ENCODE measurements at places on chromosomes 1 and 21.

GRCh38 chr1:182624577-182624976 is 20.4 kb upstream of the RGS16 start:
- no peak for DNase-seq

- DNase-seq, result no peak
Measured at GRCh38 chr21:29232530-29233255, 66.0 kb upstream of the BACH1 start.

DNA sequence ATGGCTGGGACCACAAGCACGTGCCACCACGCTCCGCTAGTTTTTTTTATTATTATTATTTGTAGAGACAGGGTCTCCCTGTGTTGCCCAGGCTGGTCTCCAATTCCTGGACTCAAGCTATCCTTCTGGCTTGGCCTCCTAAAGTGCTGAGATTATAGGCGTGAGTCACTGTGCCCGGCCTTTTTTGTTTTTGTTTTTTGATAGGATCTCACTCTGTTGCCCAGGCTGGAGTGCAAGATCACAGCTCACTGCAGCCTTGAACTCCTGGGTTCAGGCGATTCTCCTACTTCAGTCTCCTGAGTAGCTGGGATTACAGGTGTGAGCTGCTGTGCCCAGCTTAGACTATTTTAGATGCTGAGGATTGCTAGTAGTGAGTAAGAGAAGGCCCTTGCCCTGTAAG is 11.8 kb upstream of the RNF11 start:
- no peak for DNase-seq

GRCh38 chr1:52055866-52056162 is 281 bp upstream of the BTF3L4 start:
- DNase-seq, result no peak

DNA sequence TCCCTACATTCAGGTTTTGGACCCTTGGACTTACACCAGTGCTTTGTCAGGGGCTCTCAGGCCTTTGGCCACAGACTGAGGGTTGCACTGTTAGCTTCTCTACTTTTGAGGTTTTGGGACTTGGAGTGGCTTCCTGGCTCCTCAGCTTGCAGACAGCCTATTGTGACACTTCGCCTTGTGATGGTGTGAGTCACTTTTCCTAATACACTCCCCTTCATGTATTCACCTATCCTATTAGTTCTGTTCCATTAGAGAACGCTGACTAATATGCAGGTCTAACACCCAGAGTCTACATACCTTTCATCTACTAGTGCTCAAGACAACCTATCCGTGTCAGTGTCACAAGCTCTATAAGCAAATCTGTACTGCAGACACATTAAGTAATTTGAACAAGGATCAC is 605.3 kb downstream of the KCNT2 start:
- DNase-seq, result no peak

DNA sequence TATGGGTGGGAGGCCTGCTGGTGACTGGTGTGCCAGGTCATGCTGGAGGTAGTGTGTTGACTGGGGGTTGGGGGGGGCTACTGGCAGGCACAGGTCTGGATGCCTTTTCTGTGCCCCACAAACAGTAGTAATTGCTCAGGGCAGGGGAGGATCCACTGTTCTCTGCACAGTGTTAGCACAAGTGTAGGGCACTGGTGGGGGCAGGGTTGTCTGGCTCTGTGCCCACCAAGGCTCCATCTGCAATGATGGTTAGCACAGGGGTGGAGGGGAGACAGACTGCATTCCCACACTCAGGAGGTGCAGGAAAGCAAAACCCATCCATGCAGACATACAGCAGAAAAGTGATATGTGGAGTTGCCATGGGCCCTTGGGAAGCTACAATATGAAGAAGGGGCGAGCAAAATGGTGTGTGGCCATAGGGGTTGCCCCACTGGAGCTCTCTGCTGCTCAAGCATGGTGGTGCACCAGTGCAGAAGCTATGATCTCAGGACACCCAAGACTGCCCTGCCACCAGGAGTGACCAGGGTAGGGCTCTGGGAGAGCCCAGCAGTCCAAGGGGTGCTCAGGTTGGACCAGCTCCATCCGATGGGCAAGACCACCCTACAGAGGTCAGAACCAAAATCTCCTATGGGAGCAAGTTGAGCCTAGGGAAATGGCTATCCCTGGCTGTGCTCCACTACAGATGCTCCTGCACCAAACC is 122.2 kb upstream of the KCTD3 start:
- DNase-seq, result no peak

- DNase-seq, result no peak
Measured at GRCh38 chr1:35600593-35600992, 27.5 kb downstream of the TFAP2E start.

DNA sequence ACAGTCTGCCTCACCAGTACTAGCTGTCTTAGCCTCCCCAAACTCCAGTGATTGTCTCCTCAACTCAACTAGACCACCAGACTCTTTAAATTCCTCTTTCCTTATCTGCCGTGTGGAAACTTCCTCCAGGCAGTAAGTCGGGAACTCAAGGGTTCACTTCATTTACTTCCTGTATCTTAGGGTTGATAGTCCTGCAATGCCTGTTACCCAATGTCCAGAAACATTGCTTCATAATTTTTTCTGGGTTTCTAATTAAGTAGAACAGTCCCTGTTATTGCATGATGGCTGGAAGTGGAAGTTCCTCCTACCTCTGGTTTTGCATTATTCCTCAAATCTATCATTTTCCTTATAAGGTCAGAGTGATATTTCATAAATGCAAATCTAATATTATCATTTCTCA is 60.8 kb upstream of the RNF11 start:
- no peak for DNase-seq

DNA sequence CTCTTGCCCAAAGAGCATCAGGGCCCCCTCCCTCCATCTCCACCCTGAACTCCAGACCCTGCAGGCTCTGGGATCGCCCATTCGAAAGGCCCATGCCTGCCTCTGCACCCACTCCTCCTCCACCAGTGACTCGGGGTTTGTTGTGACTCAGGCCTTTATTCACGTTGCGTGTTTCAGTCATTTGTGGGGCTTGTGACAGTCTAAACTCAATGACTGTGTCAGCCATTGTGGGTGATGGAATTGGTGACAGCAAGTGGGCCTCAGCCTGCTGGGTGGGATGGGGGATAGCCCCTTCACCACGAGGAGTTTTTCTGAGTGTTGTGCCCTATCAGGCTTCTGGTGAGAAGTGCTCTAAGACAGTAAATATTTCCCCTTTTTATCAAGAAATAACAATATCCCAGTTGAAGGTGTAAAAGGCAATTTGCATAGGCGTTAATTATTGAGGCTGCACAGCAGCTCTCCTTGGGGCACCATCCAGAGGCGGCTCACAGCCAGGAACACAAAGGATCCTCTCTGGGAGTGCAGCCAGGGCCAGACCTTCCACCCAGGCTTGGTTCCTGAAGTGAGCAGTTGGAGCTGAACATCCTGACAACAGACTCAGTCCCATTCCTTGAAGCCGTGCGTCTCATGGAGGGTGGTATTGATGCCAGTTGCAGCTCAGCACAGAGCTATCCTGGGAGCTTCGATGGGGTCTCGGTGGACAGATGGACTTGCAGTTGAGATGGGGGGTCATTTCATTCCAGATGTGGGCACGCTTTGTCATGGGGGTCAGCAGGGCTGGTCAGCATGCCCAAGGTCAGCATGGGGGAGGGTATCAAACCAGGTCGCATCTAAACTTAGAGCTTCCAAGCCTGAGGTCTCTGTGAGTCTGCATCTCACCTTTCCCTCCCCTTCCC is 135.6 kb upstream of the CACNA1E start:
- DNase-seq, result no peak

- no peak for DNase-seq
Measured at GRCh38 chr1:119893238-119893791, 3.0 kb downstream of the ADAM30 start.

- DNase-seq, result no peak
Measured at GRCh38 chr1:89897347-89898133, 76.7 kb downstream of the LRRC8D start.

- DNase-seq, result no peak
Measured at GRCh38 chr21:45792682-45793383, 149.3 kb downstream of the PCBP3 start.

DNA sequence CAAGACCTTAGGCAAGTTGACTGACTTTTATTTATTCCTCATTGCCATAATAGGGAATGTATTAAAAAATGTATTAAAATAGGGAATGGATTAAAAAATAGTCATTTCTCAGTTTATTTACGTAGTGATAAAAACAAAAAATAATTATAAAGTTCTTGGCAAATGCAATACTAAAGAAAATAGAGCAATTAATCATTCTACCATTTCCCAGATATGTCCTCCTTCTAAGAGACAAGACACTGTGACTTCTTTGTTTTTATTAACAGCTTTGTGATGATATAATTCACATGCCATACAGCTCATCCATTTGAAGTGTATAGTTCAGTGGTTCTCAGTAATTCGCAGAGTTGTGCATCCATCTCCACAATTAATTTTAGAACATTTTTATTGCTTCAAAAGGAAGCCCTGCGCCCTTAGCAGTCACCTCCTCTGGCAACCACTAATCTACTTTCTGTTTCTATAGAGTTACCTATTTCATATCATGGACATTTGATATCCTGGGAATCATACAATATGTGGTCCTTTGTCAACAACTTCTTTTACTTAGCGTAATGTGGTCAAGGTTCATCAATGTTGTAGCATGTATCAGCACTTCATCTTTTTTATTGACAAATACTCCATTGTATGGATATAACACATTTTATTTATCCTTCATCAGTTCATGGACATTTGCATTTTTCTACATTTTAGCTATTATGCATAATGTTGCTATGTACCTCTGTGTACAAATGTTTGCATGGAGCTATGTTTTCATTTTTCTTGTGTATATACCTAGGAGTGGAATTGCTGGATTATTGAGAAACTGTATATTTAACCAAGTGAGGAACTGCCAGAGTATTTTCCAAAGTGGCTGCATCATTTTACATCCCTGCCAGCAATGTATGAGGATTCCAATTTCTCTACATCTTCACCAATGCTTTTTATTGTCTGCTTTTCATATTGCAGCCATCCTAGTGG is 5.6 kb downstream of the TBX19 start:
- DNase-seq, result no peak

- no peak for DNase-seq
Measured at GRCh38 chr1:155198547-155198906, 9.2 kb downstream of the THBS3 start.

GRCh38 chr1:17687145-17687544 is 68.0 kb upstream of the ACTL8 start:
- DNase-seq, result no peak

- no peak for DNase-seq
Measured at GRCh38 chr1:183821889-183822611, 17.1 kb downstream of the RGL1 start.

- no peak for DNase-seq
Measured at GRCh38 chr1:1858382-1859086, 32.4 kb downstream of the GNB1 start.

GRCh38 chr1:1857096-1857703 is 33.7 kb downstream of the GNB1 start:
- no peak for DNase-seq

GRCh38 chr1:77832901-77833300 is 53.5 kb downstream of the MIGA1 start:
- DNase-seq, result no peak

DNA sequence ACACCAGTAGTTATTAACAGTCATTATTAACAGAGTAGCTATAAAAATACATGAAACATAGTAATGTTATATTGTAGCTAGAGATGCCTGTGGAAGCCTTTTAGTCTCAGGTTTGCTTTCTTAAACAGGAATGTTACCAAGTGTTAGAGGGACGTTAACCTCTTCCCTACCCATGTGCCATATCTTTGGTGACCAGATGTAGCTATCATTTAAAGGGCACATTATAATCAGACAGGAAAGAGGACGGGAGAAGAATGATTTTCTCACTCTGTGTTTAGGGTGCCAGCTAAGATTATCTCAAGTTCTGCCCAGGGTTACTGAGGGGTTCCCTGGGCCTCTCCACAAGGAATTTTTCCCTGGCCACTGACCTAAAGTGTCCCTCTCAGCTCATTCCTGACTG is 20.9 kb upstream of the UBL4B start:
- no peak for DNase-seq

GRCh38 chr1:72178266-72178665 is 104.1 kb downstream of the NEGR1 start:
- DNase-seq, result no peak

DNA sequence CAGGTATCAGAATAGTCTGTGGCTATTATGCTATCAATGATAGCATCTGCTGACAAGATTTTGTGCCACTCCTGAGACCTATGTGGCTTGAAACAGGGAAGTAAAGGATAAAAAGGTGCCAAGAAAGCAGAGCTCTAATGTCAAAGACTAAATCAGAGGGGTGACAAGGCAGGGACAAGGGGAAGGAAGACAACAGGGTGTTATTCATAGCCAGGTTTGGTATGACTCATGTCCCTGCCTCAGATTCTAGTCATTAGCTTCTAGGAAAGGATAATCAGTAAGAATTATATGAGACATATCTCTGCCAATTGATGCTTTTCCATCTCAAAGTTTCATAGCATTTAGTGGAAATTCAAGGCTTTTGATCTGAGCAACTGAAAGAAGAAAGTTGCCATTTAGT is 31.8 kb upstream of the PLD5 start:
- no peak for DNase-seq

- DNase-seq, result no peak
Measured at GRCh38 chr1:117205368-117205767, 5.4 kb downstream of the VTCN1 start.

GRCh38 chr21:20661745-20662422 is 336.3 kb upstream of the NCAM2 start:
- DNase-seq, result no peak

- no peak for DNase-seq
Measured at GRCh38 chr1:193590102-193590501, 403.7 kb upstream of the B3GALT2 start.

DNA sequence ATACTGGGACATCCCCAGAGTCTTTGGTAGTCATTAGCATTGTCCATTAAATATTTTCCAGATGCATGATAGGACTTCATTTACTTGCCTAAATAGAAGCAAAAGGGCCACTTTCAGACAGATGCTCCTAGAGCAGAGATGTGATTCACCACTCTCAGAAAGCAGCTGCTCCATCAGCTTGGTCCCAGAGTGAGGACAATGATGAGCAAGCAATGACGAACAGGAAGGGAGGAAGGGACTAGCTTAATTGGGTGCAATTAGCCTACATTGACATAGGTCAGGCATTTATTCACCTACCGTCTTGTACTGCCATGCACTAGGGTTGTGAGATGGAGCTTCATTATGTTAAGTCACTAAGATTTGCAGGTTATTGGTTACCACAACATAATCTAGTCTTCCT is 85.1 kb upstream of the PLXNA2 start:
- no peak for DNase-seq

- no peak for DNase-seq
Measured at GRCh38 chr1:12167493-12168429, 970 bp downstream of the TNFRSF1B start.

DNA sequence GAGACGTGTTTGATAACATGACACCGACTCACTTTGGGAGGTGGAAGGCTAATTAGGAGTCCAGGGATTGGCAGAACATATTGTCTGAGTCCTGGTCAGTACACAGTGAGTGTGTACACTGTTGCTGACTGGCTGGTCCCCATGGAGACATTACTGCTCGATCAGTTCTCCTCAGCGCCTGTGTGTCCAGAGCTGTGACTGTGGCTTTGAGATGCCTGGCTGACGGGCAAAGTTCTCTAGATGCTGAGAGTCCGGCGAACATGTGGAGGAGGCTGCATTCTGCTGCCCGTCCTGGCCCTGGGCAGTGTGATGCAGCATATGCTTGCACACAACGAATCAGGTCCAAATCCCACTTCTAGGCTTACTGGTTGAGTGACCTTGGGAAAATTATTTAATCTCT is 280.1 kb upstream of the ST6GALNAC5 start:
- DNase-seq, result no peak
